A549 treated with CORT108297 at 1 μM for 4 hours (cell line): ENCODE measurements at places on chromosomes 2 and 18. TPM values are rescaled to one million over a fixed set of nuclear protein-coding genes. Genes with fewer than 3 reads are reported as not detected.

ASXL3 gene
- total RNA-seq: not detected in 5 replicates

R3HDM1 gene
- total RNA-seq: 22.0 to 28.9 TPM (median 27.0 TPM) in 5 replicates

GKN1 gene
- total RNA-seq: 0.60 to 1.1 TPM (median 0.68 TPM) in 5 replicates

GAREM2 gene
- total RNA-seq: 5.0 to 10.6 TPM (median 7.4 TPM) in 5 replicates

CNTNAP5 gene
- not detected in 5 replicates for total RNA-seq

TCF23 gene
- total RNA-seq: not detected in 5 replicates
